ENCODE measurements at places on chromosomes 5 and 9. TPM values are rescaled to one million over a fixed set of nuclear protein-coding genes. Genes with fewer than 3 reads are reported as not detected.

Gene SEMA5A
- not detected for polyA plus RNA-seq

Gene FOXD4L3
- 0.06 TPM for polyA plus RNA-seq

Gene LRRC19
- not detected for polyA plus RNA-seq

Gene THBS4
- 0.54 TPM for polyA plus RNA-seq

Gene SPINK7
- polyA plus RNA-seq: not detected

Gene MLLT3
- 15.3 TPM for polyA plus RNA-seq

Gene HEMGN
- not detected for polyA plus RNA-seq

Gene PHF24
- polyA plus RNA-seq: not detected

- DNase-seq: no peak
Observed at GRCh38 chr5:84642795-84643194, 258.1 kb upstream of the EDIL3 start.

GRCh38 chr5:2196416-2196815 is 313.7 kb upstream of the IRX4 start:
- DNase-seq: no peak

DNA sequence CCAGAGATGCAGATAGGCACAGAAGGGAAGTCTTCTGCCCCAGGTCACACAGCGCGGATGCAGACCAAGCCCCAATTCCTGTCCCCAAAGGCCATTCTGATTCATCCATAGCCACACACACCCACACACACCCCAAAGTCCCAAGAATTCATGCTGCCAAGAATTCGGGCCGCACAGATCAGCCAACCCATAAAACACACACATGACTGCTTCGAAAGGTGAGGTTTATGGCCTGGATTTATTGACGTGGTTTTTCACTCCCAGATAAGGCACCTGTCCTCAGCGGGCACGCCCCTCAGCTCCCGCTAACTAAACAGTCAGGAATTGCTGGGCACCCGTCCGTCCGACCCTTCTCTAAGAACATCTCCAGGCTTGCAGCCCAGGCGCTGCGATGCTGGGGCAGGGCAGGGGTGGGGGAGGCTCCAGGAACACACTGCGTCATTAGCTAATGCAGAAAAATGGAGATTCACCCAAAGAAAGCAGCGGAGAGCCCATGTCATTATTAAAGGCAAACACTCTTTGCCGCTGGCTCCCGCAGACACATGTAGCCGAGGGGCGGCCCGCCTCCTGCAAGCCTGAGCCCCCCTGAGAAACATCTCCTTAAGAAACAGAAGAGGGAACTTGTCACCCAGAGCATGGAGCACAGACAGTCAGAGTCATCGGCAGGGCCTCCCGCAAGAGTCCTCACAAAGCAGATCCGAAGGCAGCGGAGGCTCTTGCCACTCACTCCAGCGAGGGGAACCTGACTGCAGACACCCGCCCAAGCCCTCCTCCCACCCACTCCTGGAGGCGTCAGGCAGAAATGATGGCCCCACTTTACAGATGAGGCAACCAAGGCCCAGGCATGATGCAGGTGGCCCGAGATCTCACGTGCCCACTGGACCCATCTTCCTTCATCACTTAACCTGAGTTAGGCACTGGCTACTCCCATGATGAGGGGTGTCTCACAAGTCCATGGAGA is 19.9 kb downstream of the VAV2 start:
- no peak for DNase-seq

DNA sequence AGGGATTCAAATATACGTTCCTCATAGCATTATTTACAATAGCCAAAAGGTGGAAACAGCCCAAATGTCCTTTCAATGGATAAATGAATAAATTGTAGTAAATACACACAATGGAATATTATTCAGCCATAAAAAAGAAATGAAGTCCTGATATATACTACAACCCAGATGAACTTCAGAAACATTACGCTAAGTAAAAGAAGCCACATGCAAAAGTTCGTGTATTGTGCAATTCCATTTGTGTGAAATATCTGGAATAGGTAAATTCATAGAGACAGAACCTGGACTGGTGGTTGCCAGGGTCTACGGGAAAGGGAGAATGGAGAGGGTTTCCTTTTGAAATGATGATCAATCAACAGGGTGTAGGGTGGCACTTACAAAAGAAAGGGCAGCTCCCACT is 12.5 kb upstream of the ARSI start:
- no peak for DNase-seq

DNA sequence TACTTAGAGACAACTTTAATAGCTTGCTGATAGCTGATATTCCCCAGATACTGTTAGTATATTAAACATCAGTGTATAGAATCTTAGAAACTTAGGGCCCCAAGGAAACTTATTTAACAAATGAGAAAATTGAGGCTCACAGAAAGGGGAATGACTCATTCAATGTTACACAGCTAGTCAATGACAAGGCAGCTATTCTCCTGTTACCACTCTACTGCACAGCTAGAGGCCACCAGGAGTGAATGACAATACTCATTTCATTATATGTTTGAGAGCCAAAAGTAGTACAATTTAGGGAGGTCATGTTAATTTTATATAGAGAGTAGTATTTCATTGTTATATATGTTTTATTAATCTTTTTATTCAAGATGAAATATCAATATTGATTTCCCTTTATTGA is 33.2 kb upstream of the PCDHB1 start:
- no peak for DNase-seq

DNA sequence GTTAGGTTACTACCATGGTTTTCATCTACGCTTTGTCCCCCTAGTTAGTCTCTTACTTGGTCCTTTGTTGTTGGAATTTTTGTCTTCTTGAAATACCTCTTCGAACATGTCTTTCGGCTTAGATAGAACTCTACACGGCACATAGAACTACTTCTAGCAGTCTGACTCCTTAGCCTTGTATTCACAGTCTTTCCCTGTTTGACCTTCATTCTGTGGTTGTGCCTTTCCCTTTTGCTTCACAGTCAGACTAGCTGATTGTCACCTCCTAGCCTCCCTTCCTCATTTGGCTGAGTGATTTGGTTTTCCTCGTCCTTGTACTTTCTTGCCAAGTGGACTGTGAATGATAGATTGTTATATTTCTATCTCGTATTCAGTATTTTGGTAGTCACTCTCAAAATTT is 10.7 kb downstream of the SMAD5 start:
- no peak for DNase-seq

DNA sequence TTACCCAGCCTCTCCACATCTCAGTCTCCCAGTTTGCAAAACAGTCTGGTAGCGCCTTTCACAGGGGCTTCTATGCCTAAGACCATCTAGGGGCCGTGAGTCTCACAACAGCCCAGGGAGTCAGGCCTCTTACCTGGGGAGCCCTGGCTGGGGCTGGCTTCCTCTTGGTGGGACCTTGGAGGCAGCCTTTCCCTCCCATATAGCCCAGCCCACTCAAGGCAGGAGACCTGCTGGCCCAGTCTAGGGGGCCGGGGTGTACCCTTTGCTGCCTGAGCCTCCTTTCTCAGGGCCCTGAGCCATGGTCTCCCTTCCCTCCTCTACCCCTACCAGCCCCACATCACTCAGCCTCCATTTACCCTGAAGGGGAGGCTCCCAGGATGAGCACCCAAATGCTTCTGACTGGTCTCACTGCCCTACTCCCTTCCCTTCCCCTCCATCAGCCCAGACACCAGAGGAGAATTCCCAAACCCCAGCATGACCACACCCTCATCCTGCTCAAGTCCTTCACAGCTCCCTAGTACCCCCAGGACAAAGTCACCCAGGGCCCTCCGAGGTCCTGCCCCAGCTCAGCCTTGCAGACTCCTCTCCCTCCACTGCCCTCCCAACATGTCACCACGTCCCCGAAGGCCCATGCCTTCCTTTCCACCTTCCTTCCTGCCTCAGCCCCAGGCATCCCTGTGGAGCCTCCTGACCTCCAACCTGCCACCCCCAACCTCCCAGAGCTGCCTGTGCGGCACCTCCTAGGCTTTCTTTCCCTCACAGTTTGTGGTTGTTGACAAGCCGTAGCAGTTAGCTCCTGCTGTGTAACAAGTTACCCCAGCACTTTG is 55.3 kb downstream of the BARX1 start:
- no peak for DNase-seq

DNA sequence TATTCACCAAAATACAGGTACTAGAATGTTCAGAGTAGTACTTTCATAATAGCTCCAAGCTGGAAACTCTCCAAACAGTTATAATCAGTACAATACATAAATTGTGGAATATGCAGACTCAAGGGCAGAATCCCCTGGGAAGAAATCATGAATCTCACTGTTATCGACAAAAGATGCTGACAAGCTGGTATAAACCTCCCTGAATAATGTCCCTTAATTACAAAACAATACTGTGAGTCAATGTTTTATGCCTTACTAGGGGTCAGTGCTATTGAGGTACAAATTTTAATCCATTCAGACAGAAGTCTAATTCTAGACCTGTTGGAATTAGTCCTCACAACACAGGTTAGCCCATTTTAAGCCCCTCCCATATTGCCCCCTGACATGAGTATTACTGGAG is 532.3 kb downstream of the DTWD2 start:
- DNase-seq: no peak

GRCh38 chr9:35871545-35871944 is 1.3 kb upstream of the OR13J1 start:
- no peak for DNase-seq

- no peak for DNase-seq
Observed at GRCh38 chr9:131812116-131812790, 72.4 kb upstream of the RAPGEF1 start.

- DNase-seq: no peak
Observed at GRCh38 chr9:137771580-137771979, 106.0 kb upstream of the CACNA1B start.
